Kidney glomerular epithelial cell (primary cell): ENCODE measurements at places on chromosomes 16 and 17.

GRCh38 chr17:77593081-77593480 lies 365.4 kb upstream of the TNRC6C start:
- DNase-seq = no peak

GRCh38 chr16:51936846-51937245 lies 610.1 kb downstream of the TOX3 start:
- no peak for DNase-seq

DNA sequence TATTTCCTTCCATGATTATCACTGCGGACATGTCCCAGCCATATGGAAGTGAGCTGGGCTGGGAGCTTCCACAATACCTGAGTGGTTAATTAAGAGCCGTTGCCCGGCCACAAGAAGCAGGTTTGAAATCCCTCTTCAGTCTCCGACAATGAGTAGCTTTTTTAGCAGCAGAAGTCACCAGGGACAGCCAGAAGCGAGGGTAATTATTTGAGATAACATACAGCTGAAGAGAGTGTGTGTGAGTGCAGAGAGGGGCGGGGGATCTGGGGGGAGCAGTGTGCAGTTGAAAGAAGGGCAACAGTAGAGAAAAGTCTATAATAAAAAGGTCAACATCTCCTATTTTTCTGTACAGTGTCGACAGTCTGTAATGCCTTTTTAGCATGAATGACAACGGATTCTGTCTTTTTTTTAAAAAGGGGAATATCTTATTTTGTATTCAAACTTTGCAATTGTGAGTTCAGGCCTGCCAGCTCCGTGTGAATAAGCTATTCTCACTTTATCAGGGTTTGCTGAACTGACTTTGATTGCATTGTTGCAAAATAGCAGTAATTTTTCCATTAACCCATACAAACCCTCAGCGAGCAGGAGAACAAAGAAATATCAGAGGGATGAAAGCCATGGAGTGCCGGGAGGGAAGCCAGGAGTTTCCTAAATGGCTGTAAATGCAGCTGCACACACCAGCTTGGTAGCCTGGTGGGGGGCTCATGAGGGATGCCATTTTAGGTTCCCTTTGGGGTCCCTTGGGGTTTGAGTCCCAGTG lies 220.3 kb upstream of the IRX3 start:
- no peak for DNase-seq

DNA sequence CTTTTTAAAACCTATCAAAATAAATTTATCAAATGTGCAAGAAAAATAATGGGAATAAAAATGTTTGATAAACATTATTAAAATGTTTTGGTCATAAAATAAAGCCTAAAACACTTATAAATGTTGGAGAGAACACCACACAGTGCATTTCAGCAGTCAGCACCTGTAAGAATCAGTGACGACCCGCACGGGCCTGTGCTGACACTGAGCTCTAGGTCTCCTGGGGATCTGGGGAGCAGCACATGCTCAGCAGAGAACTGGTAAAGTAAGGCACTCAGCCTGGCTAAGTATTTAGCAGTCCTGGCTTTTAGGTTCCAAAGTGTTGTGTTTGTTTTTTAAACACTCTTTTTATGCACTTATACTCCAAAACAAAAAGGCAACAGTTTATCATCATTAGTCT lies 46.9 kb downstream of the HELZ start:
- DNase-seq = no peak

GRCh38 chr17:32798938-32799337 lies 78.0 kb downstream of the MYO1D start:
- DNase-seq = no peak

DNA sequence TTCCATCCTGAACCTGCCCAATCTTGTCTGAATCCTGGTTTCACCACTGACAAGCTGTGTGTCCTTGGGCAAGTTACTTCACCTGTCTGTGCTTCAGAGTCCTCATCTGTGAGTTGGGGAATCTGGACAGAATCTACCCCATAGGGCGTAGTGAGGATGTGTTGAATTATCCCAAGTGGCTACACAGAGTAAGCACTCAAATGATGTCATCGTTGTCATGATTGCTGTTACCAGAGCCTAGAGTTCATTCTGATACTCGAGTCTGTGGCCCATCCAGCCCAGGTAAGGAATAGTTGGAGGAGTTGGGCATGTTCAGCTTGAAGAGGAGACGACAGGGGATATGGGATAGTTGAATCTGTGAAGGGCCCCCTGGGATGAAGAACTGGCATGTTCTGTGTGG lies 45.9 kb downstream of the MAPT start:
- no peak for DNase-seq

GRCh38 chr16:75341564-75342307 lies 90.3 kb upstream of the BCAR1 start:
- DNase-seq = no peak

DNA sequence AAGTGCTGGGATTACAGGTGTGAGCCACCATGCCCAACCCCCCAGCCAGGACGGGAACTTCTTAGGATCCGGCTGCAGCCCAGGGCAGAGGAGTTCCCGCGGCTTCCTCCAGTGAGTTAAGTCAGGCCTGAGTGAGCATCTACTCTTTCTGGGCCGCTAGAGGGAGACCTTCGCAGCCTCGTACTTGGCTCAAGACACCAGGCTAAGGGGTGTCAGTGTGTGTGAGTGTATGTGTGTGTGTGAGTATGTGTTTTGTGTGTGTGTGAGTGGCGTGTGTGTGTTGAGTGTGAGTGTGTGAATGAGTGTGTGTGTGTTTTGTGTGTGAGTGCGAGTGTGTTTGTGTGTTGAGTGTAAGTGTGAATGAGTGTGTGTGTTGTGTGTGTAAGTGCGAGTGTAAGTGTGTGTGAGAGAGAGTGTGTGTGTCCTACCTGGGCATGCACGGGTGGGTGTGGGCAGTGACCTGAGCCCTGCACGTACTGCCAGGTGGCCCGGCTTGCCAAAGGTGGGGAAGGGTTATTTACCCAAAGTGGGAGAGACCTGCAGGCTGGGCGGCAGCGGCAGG lies 58.5 kb downstream of the TMEM235 start:
- DNase-seq = peak; percentile 72

GRCh38 chr17:77656054-77656453 lies 302.4 kb upstream of the TNRC6C start:
- DNase-seq = no peak

GRCh38 chr17:10713318-10713717 lies 15.9 kb downstream of the ADPRM start:
- no peak for DNase-seq

GRCh38 chr16:12998361-12999085 lies 97.1 kb downstream of the SHISA9 start:
- peak; percentile 37 for DNase-seq

DNA sequence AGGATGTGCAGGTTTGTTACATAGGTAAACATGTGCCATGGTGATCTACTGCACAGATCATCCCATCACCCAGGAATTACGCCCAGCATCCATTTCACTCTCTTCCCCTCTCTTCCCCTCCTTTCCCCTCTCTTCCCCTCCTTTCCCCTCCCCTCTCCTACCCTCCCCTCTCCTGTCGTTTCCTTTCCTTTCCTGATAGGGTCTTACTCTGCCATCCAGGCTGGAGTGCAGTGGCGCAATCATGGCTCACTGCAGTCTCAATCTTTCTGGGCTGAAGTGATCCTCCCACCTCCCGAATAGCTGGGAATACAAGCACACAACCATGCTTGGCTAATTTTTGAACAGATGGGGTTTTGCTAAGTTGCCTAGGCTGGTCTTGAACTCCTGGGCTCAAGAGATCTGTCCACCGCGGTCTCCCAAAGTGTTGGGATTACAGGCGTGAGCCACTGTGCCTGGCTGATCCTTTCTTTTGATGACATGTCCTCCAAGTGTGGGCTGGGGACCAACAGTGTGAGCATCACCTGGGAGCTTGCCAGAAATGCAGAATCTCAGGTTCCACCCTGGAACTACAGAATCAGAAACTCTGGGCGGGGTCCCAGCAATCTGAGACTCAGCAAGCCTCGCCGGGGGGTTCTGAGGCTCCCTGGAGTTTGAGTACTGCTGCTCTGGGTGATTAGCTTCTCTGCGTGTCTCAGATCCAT lies 10.8 kb downstream of the ATP2C2 start:
- DNase-seq = no peak

GRCh38 chr16:71917900-71918299 lies 22.6 kb downstream of the IST1 start:
- no peak for DNase-seq

DNA sequence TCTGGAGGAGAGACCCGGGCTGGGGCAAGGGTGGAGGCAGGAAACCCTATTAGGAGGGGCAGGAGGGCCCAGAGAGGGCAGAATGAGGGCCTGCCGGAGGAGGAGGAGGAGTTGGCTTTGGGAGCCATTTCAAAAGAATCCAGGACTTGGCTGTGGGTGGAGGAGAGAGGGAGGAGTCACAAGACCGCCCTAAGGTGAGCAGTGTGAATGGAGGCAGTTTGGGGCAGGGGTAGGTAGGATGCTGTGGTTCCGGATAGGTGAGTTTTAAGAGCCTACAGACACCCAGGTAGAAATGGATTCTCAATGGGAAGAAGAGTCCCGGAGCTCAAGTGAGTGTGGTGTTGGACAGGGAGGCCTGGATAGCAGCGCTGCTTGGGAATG lies 80.3 kb downstream of the ARHGAP23 start:
- DNase-seq = no peak

DNA sequence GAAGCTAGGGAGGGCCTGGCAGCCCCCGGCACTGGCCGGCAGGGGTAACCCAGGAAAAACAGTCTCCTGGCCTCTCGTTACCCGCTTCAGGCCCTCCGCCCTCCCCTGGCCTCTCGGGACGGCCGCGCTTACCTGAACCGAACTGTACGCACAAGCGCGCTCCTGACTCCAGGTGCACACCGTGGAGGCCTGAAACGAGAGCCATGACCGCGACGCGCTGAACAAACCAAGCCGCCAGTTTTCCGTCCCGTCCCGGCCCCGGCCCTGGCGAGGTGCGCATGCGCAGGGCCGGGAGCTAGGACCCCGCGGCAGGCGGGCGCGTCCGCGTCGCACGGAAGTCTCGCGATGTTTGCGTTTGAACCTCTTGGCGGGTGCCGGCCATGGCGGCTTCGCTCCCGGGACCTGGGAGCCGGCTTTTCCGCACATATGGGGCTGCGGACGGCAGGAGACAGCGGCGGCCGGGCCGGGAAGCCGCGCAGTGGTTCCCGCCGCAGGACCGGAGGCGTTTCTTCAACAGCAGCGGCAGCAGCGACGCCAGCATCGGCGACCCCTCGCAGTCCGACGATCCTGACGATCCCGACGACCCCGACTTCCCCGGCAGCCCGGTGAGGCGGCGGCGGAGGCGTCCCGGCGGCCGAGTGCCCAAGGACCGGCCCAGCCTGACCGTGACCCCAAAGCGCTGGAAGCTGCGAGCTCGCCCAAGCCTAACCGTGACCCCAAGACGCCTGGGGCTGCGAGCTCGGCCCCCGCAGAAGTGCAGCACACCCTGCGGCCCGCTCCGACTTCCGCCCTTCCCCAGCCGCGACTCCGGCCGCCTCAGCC lies at the start of gene HASPIN:
HASPIN (plus strand) TSS at position 348 of the 822 bp plus-strand sequence; CDS start at position 381, 33 bp downstream.
- DNase-seq = peak; percentile 81

GRCh38 chr16:68350813-68351350 lies 40.1 kb downstream of the PRMT7 start:
- no peak for DNase-seq

GRCh38 chr17:1736348-1737281 lies 6.1 kb upstream of the SERPINF2 start:
- DNase-seq = peak; percentile 77

DNA sequence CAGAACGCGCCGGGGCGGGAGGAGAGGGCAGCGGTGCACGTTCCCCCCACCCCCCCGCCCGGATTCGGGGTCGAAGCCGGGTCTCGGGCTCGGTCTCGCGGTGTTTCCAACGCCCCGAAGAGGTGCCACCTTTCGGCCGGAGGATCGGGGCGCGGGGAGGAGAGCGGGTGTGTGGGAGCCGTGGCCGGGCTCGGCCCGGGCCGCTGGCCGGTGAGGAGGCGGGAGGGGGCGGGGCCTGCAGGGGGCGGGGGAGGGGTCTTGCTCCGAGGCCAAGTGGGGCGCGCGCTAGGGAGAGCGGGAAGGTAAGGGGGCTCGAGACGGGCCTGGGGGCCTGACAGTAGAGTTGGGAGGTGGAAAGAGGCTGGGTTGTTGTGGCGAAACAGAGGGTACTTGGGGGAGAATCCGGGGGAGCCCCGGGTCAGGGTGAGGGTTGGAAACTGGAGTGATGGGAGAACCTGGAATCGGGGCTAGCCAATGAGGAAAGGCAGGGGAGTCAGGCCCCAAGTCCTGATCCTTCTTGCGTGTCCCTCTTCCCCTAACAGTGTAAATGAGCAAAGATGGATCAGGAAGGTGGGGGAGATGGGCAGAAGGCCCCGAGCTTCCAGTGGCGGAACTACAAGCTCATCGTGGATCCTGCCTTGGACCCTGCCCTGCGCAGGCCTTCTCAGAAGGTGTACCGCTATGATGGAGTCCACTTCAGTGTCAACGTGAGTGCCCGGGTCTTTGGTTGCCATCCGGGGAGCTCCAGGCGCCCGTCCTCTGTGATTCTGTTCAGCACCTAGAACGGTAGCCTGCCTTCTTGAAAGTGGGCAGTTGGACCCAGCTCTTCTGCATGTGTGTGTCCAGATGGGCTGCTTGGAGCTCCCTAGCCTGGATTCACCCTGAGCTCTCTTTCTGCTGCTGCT lies 873 bp downstream of the SETD1A start:
- no peak for DNase-seq

- DNase-seq = peak; percentile 40
Observed at GRCh38 chr17:7436556-7437368, 1.5 kb downstream of the TMEM102 start.

- no peak for DNase-seq
Observed at GRCh38 chr16:68356249-68356918, 45.6 kb downstream of the PRMT7 start.
